Mammary microvascular endothelial cell (primary cell): ENCODE measurements at places on chromosomes 5 and 9. TPM values are rescaled to one million over a fixed set of nuclear protein-coding genes. Genes with fewer than 3 reads are reported as not detected.

Gene MACIR
- 7.4 and 8.0 TPM in 2 replicates for total RNA-seq

Gene FGF1
- total RNA-seq: not detected in 2 replicates

Gene CYLC2
- total RNA-seq: not detected in 2 replicates

Gene MGAT1
- 140 and 158 TPM in 2 replicates for total RNA-seq

Gene CAMLG
- 18.3 and 21.9 TPM in 2 replicates for total RNA-seq

Gene ABITRAM
- total RNA-seq: 5.1 and 7.2 TPM in 2 replicates

Gene DNAJC21
- 20.7 and 26.0 TPM in 2 replicates for total RNA-seq

Gene STK32A
- 0.07 TPM in 1 of 2 replicates, not detected in the other for total RNA-seq

Gene PCDHGA2
- total RNA-seq: 0.73 and 0.79 TPM in 2 replicates

Gene TMC1
- 0.13 TPM in 1 of 2 replicates, not detected in the other for total RNA-seq

Gene ALDH7A1
- 15.8 and 19.6 TPM in 2 replicates for total RNA-seq

Gene PLEKHG4B
- 0.05 and 0.07 TPM in 2 replicates for total RNA-seq
